ENCODE measurements at places on chromosomes 16 and 17. TPM values are rescaled to one million over a fixed set of nuclear protein-coding genes. Genes with fewer than 3 reads are reported as not detected.
A peak's percentile ranks its signal among the peaks of the same experiment; 100 is the strongest.

DNA sequence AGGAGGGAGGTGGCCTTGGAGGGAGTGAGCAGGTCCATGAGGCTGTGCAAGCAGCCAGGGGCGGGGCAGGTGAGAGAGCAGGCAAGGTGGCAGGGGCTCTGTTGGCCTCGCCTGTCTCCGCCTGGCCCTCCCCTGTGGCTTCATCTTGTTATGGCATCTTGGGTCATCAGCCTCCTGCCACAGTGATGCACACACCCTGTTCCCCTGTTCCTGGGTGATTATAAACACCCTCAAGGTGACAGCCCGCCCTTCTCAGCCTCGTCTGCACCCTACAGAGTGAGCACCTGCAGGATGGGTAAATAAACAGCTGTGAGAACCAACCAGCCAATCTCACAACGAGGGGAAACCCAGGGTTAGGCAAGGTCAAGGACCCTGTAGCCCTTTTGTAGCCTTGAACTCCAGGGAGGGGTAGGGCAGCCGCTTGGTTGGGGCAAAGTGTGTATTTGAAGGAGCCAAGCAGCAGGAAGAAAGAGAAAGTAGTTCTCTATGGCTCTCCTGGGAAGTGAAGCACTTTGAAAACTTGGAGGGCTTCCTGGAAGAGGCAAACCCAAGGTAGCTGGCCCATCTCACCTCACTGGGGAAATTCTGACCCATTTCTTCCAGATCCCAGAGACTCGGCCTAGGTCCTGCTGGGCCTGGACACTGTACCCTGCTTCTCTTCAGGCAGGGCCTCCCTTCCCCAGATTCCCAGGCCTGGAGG is 60.6 kb downstream of the NT5M start:
- no peaks in the 10 kb centered on the region for H3K36me3 ChIP-seq
- H3K27me3 ChIP-seq, result peaks cover 27% of the 10 kb centered on the region
- peak overlapping the region; percentile 36 for H3K27ac ChIP-seq
- DNase-seq, result no peak
- no peak overlapping the region for H3K4me3 ChIP-seq
- H3K4me1 ChIP-seq, result peaks cover 10% of the 10 kb centered on the region

Gene CCDC57
- total RNA-seq, result 82.2 TPM

- no peaks in the 10 kb centered on the region for H3K4me1 ChIP-seq
- H3K4me3 ChIP-seq, result no peak overlapping the region
- H3K27me3 ChIP-seq, result no peaks in the 10 kb centered on the region
Measured at GRCh38 chr16:64150193-64150592, 971.7 kb downstream of the CDH11 start.

DNA sequence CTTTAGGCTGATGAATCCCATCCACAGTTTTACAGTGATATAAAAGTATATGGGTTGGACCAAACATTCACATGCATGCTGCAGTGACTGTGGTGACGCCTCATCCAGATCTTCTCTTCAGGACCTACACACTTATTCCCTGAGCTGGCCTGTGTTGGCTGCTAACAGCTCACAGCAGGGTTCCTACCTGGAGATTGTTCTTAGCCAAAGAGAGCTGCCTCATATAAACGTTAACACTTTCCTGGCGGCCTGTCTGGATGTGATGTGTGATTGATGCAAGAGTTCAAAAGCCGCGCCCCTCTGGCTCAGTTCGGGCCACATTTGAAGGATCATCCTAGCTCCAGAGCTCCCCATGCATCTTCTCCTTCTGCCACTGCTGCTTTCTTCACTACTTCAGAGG is 93.0 kb upstream of the NETO2 start:
- no peak overlapping the region for H3K27ac ChIP-seq
- H3K4me1 ChIP-seq, result peaks cover 8% of the 10 kb centered on the region
- no peak for DNase-seq
- peaks cover 9% of the 10 kb centered on the region for H3K36me3 ChIP-seq

DNA sequence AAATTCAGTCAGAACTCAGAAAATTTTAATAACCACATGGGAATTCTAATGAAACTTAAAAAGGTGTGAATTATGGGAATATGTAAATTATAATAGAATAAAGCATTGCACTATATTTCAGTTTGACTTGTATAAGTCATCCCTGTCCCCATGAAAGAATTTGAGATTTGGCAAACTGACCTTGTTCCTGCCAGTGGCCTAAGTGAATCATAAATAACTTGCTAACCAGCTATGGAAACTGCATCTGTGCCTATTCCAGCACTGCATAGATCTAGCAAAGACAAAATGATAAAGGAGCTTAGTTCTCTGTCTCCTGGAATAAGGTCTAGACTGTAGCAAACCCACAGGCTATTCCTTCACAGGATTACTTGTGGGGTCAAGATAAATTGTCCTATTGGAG is 106.8 kb upstream of the NOG start:
- no peaks in the 10 kb centered on the region for H3K4me1 ChIP-seq
- H3K27me3 ChIP-seq, result peaks cover 21% of the 10 kb centered on the region
- H3K27ac ChIP-seq, result no peak overlapping the region
- no peak for DNase-seq
- no peaks in the 10 kb centered on the region for H3K36me3 ChIP-seq

GRCh38 chr16:63890081-63890480 is 1231.8 kb downstream of the CDH11 start:
- no peaks in the 10 kb centered on the region for H3K4me1 ChIP-seq
- no peaks in the 10 kb centered on the region for H3K27me3 ChIP-seq
- no peak overlapping the region for H3K4me3 ChIP-seq
- no peak for DNase-seq

DNA sequence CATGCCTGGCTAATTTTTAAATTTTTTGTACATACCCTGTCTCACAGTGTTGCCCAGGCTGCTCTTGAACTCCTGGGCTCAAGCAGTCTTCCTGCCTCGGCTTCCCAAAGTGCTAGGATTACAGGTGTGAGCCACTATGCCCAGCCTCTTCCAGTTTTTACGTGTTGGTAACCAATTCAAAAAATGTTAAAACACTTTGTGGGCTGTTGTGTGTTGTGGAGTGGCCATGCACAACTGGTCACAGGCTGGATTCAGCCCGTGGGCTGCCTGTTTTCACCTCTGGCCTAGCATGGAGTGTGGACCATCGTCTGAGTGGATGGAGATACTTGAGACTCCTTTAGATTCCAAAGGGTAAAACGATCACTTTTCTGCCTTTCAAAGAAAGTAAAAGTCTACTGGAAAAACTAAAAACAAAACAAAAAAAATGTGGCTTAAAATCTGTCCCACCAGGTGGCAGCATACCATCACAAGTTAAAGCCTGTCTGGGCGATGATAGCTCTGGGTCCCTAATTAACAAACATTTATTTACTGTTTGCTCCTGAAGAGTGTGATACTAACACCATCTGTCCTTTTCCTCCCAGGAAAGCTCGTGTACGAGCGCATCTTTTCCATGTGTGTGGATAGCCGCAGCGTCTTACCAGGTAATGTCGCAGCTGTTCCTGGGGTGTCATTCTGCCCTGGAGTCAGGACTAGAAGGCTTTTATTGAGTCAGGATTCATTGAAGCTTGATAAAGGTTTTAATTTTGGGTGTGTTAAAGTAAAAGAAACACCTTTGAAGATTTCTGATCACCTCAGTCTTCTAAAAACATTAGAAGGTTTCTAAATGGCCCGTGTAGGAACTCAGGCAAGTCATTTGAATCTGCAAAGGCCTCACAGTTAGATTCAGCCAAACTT is 45.8 kb downstream of the VPS35L start:
- peaks cover 9% of the 10 kb centered on the region for H3K36me3 ChIP-seq
- no peaks in the 10 kb centered on the region for H3K4me1 ChIP-seq
- no peak for DNase-seq

- H3K4me3 ChIP-seq, result peak overlapping the region; percentile 68
- H3K36me3 ChIP-seq, result no peaks in the 10 kb centered on the region
- peaks cover 51% of the 10 kb centered on the region for H3K4me1 ChIP-seq
- H3K27ac ChIP-seq, result peak overlapping the region; percentile 84
- peak; percentile 86 for DNase-seq
Measured at GRCh38 chr17:40312131-40312731, 3.3 kb downstream of the RARA start.

- no peak overlapping the region for H3K27ac ChIP-seq
- H3K4me1 ChIP-seq, result peaks cover 15% of the 10 kb centered on the region
- no peaks in the 10 kb centered on the region for H3K36me3 ChIP-seq
Measured at GRCh38 chr17:63189082-63189481, 223.0 kb downstream of the TANC2 start.

Gene SMPD3
- total RNA-seq, result 1.9 TPM

- H3K4me3 ChIP-seq, result no peak overlapping the region
- H3K36me3 ChIP-seq, result no peaks in the 10 kb centered on the region
- no peak for DNase-seq
- no peaks in the 10 kb centered on the region for H3K27me3 ChIP-seq
- no peak overlapping the region for H3K27ac ChIP-seq
- no peaks in the 10 kb centered on the region for H3K4me1 ChIP-seq
Measured at GRCh38 chr16:51607201-51607651, 456.2 kb upstream of the SALL1 start.

Gene CCT6B
- 0.45 TPM for total RNA-seq

GRCh38 chr17:31373150-31374093 is 18.1 kb upstream of the RAB11FIP4 start:
- H3K27me3 ChIP-seq, result no peaks in the 10 kb centered on the region
- no peak overlapping the region for H3K27ac ChIP-seq
- peaks cover 4% of the 10 kb centered on the region for H3K4me1 ChIP-seq
- no peak for DNase-seq
- H3K4me3 ChIP-seq, result no peak overlapping the region
- peaks cover 4% of the 10 kb centered on the region for H3K36me3 ChIP-seq

DNA sequence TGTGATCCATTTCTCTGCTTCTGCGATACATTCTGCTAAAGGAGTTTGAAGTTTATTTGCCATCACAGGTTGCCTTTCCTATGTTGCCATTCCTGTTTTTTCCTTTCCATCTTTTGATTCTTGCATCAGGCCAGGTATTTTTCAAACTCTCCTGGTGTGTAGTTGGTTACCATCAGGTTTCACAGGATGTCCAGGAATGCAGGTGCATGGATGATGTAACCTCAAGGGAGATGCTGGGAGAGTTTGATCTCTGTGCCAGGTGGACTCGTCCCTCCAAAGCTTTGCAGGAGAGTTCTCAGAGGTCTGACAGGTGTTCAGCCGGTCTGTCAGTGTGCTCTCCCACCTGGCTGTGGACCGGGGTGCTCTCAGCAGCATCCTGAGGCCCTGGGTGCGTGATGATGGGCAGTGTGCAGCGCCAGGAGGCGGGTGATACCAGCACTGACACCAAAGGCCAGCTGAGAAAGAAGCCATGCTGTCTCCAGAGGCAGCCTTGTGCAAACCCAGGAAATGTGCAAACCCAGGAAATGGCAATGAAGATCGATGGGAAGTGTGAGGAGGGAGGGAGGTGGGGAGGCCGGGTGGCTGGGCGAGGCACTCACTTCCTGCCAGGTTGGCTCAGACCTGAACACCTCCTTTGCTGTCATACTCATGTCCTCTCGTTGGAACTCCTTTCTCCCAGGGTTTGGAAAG is 1.7 kb downstream of the ATP2C2 start:
- no peak overlapping the region for H3K4me3 ChIP-seq
- no peak for DNase-seq
- H3K27ac ChIP-seq, result no peak overlapping the region

Gene CLEC10A
- total RNA-seq, result not detected
